ENCODE measurements at places on chromosomes 16 and 17.

- DNase-seq, result no peak
Measured at GRCh38 chr16:65619606-65620005, 497.7 kb upstream of the CDH11 start.

- no peak for DNase-seq
Measured at GRCh38 chr17:35073991-35074627, 10.6 kb upstream of the RFFL start.

- no peak for DNase-seq
Measured at GRCh38 chr16:67336116-67336515, 9.5 kb downstream of the LRRC36 start.

DNA sequence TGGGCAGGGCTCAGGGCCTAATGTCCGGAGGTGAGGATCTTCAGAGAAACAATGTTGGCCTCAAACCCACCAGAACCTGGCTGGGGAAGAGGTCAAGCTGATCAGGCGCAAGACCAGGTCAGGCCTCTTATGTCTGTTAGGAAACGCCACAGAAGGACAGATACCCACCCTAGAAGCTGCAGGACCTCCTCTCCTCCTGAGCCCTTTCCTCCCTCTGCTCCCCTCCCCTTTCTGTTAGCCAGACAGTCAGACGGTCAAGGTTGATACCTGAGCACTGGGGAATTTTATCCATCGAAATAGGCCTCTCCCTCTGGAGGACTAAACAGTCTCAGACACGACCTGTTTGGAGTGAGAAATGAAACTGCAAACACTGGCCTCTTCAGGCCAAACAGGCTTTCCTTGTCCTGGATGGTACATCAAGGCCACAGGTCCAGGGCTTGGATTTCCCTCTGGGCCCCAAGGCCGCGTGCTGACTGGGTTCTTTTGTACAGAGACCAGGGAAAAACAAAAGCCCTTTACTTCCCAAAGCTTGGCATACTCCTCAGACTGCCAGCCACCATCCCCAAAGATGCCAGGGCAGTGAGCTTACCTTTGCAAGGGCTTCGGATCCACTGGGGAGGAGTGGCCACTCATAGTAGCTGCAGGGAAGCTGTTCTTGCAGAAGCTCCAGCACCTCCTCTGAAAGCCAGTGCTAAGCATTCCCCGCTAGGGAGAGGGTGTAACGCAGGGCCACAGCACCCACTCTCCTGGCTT lies 135.8 kb downstream of the CCDC182 start:
- no peak for DNase-seq

GRCh38 chr16:9135797-9136196 lies 44.4 kb downstream of the HAPSTR1 start:
- no peak for DNase-seq

GRCh38 chr17:1298606-1299005 lies 19.1 kb downstream of the TRARG1 start:
- DNase-seq, result no peak

- no peak for DNase-seq
Measured at GRCh38 chr17:75191584-75191983, 8.8 kb upstream of the SUMO2 start.

DNA sequence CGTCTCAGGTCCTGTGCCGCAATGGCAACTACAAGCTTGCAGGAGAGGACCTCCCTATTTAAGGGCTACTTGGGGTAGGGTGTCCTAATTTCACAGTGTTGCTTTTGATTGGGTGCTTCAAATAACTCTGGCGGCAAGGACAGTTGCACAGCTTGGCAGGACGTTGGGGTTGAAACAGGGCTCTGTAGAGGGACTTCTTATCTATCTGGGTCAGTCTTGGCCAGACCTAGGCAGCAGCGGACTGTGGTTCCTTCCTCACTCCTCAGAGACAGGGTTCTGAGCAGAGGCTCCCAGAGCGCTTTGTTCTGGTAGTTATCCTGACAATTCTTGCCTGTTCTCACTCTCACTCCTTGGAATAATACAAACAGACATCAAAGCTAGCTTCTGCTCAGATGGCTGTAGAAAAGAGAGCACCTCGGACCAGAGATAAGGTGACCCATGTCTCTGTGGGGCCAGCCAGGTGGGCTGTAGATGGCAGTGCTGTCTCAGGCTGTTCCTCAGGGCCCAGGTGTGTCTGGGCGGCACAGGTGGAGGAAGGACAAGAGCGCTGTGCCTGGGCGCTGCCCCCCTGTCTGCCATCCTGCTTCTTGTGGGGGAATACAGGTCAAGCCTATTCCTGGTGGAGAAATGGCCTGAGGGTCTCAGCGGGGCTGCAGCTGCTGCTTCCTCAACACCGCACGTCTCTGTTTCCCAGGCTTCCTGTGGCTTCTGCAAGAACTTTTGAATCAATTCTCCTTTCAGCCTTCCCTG lies 61.0 kb downstream of the PLD6 start:
- DNase-seq, result no peak

DNA sequence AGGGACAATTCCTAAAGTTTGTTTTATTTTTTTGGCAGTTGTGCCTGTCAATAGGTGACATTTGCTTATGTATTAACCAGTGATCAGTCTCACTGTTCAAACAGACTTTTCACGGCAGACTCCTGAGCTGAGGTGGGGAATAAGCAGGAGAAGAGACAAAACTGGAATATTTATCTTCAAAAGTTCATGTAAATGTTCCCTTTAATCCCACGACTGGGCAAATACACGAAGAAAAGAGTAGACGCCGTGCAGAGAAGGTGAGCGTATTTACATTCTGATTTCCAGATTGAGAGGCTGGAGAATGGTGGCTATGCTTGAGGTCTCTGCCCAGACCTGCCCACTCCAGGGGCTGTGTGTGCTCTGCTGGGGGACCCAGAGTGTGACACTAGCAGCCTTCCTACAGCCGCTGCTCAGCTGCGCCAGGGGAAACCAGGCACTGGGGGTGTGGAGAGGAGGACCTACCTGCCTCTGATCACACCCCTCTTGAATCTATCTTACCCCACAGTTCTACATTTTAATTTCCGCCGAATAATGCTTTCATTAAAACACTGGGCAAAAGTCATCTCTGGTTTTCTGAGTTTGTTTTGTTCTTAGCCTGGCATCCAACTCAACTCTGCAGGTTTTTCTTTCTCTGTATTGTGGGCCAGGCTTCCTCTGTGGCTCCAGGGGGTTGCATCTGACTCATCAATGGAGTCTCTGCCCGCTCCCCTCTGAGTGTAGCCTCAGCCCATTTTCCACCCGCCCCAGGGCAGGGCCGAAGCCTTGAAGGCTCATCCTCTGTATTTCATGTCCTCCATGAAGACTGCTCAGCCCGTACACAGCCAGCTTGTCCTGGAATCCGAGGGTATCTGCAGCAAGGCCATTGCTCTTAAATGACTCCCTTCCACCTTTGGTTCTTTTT lies 237.1 kb downstream of the NTN1 start:
- no peak for DNase-seq

GRCh38 chr16:72944757-72945485 lies 103.0 kb downstream of the ZFHX3 start:
- DNase-seq, result no peak

- DNase-seq, result peak; percentile 42
Measured at GRCh38 chr17:45752246-45752645, 31.9 kb upstream of the CRHR1 start.

- DNase-seq, result no peak
Measured at GRCh38 chr17:73349138-73349537, 37.3 kb upstream of the CDC42EP4 start.

GRCh38 chr16:56362057-56362655 lies 63.2 kb downstream of the AMFR start:
- no peak for DNase-seq

DNA sequence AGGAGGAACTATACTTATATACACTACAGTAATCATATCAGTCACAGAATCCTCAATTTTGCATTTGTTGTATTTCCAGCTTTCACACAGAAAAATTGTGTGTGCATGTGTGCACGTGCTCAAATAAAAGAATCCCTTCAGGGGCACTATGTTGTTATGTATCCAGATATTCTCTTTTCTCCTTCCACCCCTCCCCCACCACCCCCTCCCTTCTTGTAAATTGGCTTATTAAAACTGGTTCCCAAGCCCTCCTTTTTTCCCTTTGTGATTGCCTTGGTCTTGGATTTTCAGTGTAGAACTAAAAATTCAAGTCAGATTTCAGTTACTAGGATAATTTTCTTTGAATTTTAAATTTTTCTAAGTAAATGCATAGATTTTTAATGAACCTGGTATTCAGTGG lies 86.3 kb downstream of the WNT3 start:
- DNase-seq, result no peak

DNA sequence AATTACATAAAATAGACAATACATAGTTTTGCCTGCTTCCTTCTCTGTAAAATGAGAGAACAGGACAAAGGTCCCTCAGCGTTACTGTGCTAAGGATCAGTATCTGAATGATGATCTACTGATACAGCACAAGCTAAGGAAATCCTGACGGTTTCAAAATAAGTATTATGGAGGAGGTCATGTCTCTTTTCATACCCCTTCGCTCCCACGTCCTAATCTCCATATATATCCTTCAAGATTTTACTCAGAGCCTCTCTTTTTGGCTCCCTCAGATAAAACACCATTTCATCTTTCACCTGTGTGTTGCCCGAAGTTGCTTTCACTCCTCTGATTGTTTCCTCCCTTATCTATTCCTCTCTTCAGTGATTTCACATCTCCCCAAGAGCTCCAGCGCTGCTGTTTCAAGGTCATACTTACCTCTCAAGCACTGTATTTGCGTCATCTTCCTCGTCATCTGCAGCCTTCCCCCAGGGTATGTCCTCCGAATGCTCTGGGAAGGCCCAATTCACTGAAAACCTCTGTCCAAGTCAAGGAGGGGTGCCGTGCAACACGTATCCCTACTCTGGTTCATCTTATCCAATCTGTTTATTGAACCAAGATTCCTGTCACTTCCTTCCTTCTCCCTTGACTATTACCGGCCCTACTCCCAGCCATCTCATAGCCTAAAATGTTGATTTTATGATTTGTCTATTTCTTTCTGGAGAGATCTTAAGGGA lies 1.2 kb upstream of the BLTP2 start:
- DNase-seq, result no peak
